ENCODE measurements at places on chromosomes 4 and X.

GRCh38 chrX:153765138-153766079, 1.4 kb downstream of the PLXNB3 start:
- no peak for DNase-seq

DNA sequence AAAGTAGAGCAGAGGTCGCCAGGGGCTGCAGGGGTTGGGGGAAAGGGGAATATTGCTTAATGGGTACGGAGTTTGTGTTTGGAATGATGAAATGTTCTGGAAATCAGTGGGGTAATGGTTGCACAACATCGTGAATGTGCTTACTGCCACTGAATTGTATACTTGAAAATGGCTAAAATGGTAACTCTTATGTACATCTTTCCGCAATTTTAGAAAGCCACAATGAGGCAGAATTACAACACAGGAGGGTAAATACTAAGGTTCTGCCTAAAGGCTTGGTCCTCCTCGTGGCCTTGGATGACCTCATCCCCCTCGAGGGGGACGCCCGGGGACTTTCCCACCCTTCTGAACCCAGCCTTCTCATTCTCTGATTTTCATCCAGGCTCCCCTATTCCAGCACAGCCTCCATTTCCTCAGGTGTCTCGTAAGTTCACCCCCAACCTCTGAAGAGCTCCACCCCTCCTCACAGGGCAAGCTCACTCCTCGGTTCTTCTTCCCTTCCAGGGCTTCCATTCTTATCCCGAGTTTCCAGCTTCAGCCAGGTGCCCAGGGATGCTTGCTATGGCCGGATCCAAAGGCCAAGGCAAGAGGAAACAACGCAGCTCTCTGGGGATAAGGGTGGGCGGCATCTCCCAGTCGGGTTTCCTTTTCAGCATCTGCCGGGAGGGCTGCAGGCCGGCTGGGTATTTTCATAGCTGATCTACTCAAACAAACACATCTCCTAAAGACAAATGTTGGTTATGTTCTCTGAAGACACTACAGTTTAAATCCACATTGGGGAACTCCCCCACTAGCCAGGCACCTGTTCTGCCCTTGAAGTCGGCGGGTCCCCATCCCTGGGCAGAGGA, 71.3 kb upstream of the ACSL1 start:
- no peak for DNase-seq

DNA sequence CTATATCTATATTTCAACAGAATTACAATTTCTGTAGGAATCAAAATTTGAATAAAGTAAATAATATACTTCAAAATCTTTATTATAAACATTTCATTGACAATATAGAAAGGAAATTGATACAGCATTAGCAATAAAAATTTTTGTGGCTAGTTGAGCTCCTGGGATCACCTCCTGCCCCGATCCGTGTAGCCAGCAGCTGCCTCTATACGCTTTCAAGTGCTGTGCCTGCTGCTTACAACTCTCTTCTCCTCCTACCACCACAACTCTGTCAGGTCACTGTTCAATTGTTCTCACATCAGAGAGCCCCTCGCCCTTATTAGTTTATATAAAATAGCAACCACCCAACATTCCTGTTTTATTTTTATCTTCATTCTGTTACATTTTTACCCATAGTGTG, 27.6 kb downstream of the INPP4B start:
- no peak for DNase-seq

DNA sequence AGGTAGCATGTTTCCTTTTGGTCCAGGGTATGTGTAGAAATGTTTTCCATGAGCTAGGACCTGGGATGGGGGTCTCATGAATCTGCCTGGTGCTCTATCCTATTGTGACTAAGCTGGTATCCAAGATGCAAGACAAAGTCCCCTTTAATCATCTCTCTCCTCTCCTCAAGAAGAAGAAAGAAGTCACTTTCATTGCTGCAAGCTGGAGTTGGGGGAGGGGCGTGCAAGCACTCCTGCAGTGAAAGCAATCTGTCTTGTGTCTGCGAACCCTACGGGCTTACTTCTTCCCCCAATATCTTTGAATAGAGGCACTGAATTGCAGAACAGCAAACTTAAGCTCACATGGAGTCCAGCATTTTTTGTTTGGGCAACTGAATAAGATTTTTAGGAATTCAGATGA, 27.2 kb upstream of the GRPR start:
- no peak for DNase-seq

DNA sequence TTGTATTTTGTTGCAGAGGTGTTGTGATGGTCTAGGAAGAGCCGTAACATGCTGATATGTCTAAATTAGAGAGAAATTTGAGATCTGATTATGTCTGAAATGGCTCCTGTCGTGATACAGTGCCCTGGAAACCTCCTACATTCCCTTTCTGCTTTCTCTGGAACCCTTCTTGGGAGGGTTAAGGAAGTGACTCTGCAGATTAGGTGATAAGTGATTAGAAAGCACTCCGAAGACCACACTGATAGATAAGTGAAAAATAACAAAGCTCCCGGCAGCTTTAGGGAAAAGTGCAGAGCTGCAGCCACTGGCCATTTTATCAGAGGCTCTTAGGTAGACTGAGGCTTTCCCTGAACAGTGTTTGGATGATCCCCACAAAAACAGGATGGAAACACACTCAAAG, 110.6 kb downstream of the MGST2 start:
- DNase-seq, result no peak

DNA sequence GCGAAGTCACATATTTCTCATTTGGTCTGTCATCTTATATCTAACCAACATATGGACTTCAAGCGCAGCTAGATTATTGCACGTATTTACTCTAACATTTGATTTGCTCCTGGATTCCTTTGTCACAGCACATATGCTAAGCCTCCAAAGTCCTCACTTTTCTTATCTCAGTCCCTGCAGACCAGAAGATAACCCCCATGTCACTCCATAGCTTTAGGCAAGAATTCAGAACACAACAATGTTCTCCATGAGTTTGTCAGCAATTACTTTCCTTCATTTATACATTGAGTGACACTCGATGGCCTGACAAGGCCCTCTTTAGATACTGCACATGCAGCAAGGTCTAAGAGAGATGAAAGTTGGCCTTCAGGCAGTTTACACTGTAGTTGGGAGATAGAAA, 4.8 kb upstream of the STATH start:
- DNase-seq, result no peak

DNA sequence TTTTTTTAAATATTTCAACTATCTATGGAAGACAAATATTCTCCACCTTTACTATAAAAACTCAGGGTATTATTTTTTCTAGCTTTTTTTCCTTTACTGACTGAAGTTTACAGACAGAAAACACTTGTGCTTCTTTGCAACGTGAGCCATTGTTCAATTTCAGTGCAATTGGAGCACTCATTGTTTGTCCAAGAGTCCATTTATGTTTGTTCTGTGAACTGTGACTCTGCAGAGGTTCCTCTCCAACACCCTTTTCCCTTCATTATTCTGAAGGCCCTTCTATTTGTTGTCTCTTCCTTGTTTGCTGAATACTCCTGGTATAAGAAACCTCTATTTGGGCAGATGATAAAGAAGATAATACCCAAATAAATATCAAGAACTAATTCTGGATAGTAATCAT, 37.4 kb downstream of the DAPP1 start:
- DNase-seq, result no peak

DNA sequence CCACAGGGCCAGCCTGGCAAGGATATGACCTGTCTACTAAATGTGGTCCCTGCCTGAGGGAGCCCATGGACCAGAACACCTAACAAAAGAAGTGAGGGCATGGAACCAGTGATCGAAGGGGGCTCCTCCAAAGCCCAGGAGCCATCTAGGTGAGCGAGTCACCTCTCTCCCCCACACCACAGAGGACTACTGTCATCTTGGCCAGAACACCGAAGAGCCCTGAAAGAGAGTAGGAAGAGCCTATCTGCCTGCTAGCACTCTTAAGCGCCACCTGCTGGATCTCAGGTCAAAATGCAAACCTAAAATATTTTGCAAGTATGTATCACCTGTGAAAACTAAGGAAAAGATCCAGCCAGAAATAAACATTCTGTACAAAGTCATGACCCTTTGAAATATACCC, 137.9 kb upstream of the ZXDB start:
- no peak for DNase-seq

Data from stimulated activated CD4-positive, alpha-beta T cell treated with anti-CD3 and anti-CD28 coated beads, Interleukin-1b, Interleukin-23, amount 100 ng/mL, for 24 hours (primary cell).